Sigmoid colon (tissue), 7 donors: ENCODE measurements at places on chromosomes 4 and X. TPM values are rescaled to one million over a fixed set of nuclear protein-coding genes. Genes with fewer than 3 reads are reported as not detected.

- H3K4me3 ChIP-seq, result peak overlapping the region; percentile 70
- no peaks in the 10 kb centered on the region for H3K36me3 ChIP-seq
- H3K27me3 ChIP-seq, result no peaks in the 10 kb centered on the region
- peaks cover 25% of the 10 kb centered on the region for H3K4me1 ChIP-seq
- peak overlapping the region; percentile 95 for H3K27ac ChIP-seq
These were observed 603 bp downstream of the MAD2L1 start for GRCh38 chr4:120065974-120066516.

DNA sequence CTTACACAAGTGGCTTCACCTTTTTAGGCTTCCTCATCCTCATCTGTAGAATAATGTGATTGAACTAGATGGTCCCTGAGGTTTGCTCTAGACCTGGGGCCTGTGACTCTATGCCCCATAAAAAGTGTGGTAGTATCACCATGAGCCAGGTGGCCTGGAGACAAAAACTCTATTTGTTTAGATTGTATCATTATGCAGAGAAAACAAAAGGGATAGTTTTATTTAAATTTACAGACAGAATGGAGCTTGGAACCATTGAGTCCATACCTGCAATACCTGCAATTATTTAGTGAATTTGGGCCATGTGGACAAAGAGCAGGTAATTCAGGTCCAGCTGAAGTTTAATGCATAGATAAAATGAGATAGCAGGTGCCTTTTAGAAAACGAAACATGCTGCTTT is 139.5 kb upstream of the RPL34 start:
- H3K27ac ChIP-seq, result no peak overlapping the region
- no peak overlapping the region for H3K4me3 ChIP-seq
- H3K27me3 ChIP-seq, result no peaks in the 10 kb centered on the region
- no peak for DNase-seq

GRCh38 chr4:140150886-140151698 is 2.9 kb downstream of the MAML3 start:
- H3K4me1 ChIP-seq, result peaks cover 6% of the 10 kb centered on the region
- peak overlapping the region; percentile 86 for H3K4me3 ChIP-seq
- H3K36me3 ChIP-seq, result no peaks in the 10 kb centered on the region
- DNase-seq, result peak; percentile 96
- no peaks in the 10 kb centered on the region for H3K27me3 ChIP-seq

TEX13B gene
- total RNA-seq, result not detected
